Activated CD4-positive, CD25-positive, alpha-beta regulatory T cell (primary cell): ENCODE measurements at places on chromosomes 1 and 21.

GRCh38 chr1:212671342-212672031 lies 28.2 kb downstream of the BATF3 start:
- no peak for DNase-seq

- DNase-seq, result no peak
Measured at GRCh38 chr1:83827741-83828140, 171.2 kb downstream of the TTLL7 start.

- no peak for DNase-seq
Measured at GRCh38 chr1:27292106-27292505, 29.9 kb upstream of the TMEM222 start.

DNA sequence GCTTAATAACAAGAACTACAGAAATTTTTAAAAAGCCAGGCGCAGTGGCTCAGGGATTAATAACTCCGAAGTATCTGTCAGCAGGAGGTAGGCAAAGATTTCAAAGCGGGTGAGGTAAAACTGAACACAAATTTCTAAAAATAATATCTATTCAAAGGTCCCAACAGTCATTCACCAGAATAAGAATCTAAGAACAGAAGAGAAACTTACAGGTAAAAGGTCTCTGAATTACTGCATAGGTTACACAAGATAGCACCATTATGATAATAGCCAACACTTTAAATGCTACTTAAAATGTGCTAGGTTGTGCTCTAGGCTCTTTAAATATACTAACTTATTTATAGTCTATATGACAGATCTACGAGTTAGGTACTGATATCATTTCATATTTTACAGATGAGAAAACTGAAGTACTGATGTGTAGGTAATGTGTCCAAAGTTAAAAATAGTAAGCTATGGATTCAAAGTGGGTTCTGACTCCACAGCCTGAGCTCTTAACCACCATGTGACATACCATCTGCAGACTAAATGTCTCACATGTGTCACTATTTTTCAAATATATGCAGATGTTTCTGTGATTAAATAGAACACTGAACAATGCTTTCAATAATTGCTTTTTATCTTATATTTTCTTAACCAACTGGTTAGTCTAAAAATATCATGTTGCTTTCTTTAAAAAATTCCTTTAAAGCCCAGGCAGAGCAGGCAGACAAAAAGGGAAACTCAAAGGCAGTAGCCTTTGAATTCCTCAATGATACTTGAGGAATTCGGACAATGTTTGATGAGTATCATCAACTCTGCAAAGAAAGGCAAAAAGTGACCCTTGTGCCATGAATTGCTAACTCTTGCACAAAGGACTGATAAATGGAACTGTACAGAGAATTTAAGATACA lies 80.5 kb upstream of the TTC39A start:
- DNase-seq, result no peak

DNA sequence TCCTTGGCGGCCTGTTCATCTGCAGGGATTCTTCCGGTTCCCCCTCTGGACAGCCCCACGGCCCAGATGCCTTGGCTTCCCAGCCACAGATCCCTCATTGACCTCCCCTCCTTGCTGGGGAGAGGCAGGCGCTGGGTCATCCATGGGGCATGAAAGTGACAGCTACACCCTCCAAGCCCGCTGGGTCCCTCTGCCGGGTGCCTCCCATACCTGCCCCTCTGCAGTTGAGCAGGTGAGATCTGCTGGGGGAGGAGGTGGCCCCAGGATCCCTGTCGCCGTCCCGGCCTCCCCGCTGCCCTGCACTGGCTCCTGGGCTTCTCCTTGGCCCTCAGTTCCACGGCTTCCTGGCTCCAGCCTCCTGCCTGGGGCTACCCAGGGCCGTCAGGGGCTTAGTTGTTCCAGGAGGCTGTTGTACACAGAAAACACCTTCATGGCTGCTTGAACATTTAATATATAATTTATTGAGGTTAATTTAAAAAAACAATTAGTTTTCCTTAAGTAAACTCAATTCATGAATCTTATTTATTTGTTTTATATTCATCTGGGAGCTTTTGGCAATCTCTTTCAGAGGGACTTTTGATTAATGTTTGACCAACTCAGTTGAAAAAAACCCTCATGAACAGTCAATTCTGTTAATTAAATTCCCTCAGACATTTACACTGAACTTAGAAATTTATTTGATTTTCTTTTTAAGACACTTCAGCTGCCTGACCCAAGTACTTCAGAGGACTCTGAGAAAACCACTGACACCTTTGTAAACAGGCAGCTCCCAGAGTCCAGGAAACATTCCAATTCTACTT lies 67.6 kb upstream of the ABCG1 start:
- no peak for DNase-seq

DNA sequence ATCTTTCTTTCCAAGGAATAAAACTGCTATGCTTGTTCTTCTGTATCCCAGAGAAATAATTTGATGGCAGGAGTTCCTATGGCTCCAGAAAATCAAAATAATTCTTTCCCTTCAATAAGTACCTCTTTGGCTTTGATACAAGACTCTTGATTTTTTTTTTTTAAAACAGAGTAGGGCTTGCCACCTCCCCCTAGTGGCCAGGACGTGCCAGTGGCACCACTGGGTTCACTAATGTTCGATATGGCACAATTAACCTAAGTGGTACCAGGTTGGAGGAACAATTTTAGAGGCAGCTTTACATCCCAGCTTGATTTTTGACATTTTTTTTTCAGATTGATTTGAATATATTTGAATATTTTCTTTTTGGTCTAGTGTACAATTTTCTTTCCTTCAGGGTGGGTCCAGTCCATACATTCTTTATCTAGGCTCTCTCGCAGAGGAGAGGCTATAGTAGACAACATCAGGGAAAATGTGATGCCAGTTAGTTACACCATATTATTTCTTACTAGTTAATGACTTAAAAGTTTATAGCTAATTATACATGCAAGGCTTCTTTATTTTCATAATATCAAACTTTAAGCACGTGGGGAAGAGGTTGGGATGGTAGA lies 330.9 kb downstream of the S1PR1 start:
- peak; percentile 6 for DNase-seq

- peak; percentile 54 for DNase-seq
Measured at GRCh38 chr1:24932284-24932683, 2.2 kb upstream of the RUNX3 start.

DNA sequence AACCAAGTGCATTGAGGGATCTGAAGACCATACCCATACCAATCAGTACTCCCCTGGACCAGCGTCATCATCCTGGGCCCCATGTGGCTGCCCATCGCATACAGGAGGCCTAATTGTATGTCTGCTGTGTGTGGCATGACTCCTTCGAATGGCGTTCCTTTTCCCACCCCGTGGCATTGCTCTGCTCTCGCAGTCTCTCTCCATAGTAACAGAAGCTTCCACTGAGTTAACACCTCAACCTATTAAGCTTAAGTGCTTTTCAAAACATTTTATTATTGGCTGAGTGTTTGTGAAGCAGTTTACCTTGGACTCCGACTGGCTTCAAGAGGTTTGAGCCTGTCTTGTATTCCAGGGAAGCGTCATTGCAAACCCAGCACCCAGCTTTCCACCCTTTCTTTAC lies 187.1 kb upstream of the LMO4 start:
- DNase-seq, result no peak

- DNase-seq, result no peak
Measured at GRCh38 chr1:59707178-59707791, 107.5 kb upstream of the HOOK1 start.

DNA sequence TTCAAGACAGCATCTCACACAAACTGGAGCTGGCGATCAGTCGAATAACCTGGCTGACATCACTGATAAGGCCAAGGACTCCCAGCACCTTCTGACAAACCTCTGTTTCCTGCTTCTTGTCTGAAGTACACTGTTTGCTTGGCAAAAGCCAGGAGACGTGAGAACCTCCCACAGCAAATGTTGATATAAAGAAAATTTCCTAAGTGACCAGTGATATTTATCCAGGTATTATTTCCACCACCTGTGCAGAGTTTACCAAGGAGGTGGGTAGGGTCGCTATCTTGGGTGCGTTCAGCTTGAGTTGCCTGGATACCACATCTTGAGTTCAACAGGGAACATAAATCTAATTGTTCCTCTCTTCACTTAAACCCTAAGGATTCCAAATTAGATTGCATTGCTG lies 72.9 kb downstream of the SETD4 start:
- DNase-seq, result no peak

DNA sequence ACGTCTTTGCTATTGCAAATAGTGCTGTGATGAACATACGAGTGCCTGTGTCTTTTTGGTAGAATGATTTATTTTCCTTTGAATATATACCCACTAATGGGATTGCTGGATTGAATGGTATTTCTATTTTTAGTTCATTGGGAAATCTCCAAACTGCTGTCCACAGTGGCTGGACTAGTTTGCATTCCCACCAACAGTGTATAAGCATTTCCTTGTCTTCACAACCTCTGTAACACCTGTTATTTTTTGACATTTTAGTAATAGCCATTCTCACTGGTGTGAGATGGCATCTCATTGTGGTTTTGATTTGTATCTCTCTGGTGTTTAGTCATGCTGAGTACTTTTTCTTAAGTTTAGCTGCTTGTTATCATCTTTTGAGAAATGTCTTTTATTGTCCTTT lies 215.0 kb downstream of the FMN2 start:
- DNase-seq, result no peak

- no peak for DNase-seq
Measured at GRCh38 chr1:93436496-93436895, 11.4 kb upstream of the FNBP1L start.

- DNase-seq, result no peak
Measured at GRCh38 chr1:65904681-65905083, 112.0 kb downstream of the PDE4B start.

DNA sequence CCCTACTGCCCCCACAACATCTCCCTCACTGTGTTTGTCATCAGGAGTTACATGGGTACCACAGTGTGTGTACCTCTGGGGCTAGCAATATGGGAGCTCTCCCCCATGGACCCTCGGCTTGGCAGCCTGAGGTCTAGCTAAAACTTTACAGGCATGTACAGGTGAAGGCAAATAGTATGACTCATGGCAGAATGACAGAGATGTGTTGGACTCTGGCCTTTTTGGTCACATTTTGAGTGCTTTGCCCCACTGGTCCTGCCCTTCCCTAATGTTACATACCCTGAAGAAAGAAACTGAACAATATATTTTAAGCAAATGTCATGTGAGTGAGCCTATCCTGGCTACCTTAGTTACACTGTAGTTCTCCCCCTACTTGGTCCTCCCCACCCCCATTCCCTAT lies 124.0 kb downstream of the NGF start:
- no peak for DNase-seq

- no peak for DNase-seq
Measured at GRCh38 chr1:157785248-157785647, 8.3 kb upstream of the FCRL2 start.

DNA sequence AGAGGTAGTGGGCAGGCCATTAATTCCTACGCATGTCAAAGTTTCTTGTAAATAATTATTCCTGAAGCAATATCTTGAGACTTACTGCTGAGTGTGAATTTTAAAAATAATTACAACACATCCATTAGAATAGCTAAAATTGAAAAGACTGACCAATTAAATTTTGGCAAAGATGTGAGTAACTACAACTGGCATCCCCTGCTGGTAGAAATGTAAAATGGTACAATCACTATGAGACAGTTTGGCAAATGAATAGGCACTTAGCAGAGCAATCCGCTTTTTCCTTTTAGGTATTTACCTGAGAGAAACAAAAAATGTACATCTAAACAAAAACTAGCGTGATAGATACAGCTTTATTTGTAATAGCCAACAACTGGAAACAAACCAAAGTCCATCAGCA lies 798.9 kb downstream of the BRINP3 start:
- no peak for DNase-seq

- DNase-seq, result no peak
Measured at GRCh38 chr1:229127301-229127700, 143.6 kb upstream of the RAB4A start.

- DNase-seq, result no peak
Measured at GRCh38 chr1:117732956-117733355, 127.1 kb downstream of the TENT5C start.

GRCh38 chr1:19044471-19044870 lies 88.0 kb upstream of the IFFO2 start:
- no peak for DNase-seq

DNA sequence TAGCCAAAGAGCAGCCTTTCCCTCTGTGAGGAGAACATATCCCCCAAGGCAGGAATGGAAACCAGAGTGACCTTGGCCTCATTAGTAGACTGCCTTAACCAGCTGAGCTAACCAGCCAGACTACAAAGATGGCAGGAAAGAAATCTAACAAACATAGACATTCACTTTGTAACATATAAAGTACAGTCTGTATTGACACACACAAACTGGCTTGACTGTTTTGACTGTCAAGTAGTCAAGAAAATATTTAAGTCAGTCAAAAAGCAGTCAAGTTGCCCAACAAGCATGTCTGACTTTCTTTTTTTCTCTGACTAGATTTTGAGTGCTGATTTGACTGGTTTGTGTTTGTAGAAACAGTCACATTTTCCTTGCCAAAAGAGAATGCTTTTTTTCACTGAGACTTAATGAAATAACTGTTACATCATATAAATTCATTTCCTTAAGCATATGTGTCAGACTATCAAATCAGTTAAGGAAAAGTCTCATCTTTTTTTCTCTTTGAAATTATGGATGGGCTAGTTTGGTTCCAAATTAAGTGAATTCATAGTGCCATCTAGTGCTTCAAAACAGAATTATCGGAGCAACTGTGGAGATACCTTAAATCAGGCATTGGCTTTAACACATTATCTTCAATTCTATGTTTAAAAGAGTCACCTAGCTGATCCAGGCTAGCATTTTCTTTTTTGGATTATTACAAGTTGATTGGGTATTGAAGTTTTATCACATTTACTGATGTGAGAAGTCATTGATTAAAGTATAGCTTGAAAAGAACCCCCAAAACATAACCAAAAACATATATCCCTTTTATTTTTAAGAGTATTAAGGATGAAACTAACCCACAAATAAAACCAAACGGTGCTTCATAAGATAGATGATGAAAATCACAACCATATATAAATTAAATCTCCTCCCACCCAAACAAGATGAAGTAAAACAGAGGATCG lies 75.0 kb downstream of the ATP6V1G3 start:
- DNase-seq, result no peak

DNA sequence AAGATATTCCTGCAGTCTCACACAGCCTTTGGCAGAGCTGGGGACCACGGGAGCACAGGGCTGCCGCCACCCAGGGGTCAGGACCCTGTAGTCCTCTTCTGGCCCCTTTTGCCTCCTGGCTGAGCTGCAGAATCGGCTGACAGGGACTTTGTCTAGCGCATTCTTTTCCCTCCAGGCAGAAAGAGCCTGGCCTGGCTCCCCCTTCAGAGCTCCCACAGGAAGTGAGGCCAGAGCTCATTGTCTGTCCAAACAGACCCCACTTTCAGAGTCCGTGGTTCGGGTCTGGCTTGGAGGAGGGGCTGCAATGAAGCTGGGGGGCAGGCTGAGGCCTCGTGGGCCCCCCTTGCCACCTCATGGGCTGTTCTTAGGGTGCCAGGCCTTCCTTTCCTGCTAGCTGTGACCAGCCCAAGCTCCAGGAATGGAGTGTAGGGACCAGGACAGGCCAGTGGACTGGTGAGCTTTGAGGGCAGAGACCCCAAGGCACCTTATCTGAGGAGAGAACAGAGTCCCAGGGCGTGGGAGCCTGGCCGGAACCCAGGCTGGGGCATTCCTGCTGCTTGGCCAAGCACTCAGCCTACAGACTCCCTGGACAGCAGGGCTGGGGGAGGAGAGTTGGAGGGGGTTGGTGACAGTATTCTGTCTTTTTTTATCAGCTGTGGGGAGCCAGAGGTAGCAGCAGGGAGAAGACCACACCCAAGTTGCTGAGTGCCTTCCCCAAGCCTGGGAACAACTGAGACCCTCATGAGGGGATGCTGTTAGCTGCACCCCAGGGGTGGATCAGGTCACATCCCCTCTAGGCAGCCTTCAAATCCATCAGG lies 4.7 kb downstream of the CELSR2 start:
- no peak for DNase-seq

GRCh38 chr1:98278055-98278454 lies 357.2 kb upstream of the DPYD start:
- DNase-seq, result no peak

GRCh38 chr1:228275179-228275429 lies 67.3 kb downstream of the OBSCN start:
- DNase-seq, result no peak
